Motor neuron (in vitro differentiated cells): ENCODE measurements at places on chromosomes 11 and 22. TPM values are rescaled to one million over a fixed set of nuclear protein-coding genes. Genes with fewer than 3 reads are reported as not detected.

TCN2 gene
- 1.1 and 1.8 TPM in 2 replicates for total RNA-seq

SCUBE1 gene
- 0.09 and 2.3 TPM in 2 replicates for total RNA-seq

OR2AT4 gene
- total RNA-seq: under 0.01 and 0.15 TPM in 2 replicates

PLA2G6 gene
- total RNA-seq: 13.5 and 16.1 TPM in 2 replicates

OR6A2 gene
- 0.16 and 0.25 TPM in 2 replicates for total RNA-seq

ALDH3B2 gene
- total RNA-seq: not detected in 2 replicates

CRYBB2 gene
- total RNA-seq: 0.44 TPM in 1 of 2 replicates, not detected in the other

SMC1B gene
- total RNA-seq: 0.19 and 0.21 TPM in 2 replicates

SPDYC gene
- total RNA-seq: not detected in 2 replicates

PLET1 gene
- total RNA-seq: 0.26 and 0.27 TPM in 2 replicates

SLC22A6 gene
- total RNA-seq: 0.23 TPM in 1 of 2 replicates, not detected in the other

DNAJB7 gene
- 1.6 and 1.9 TPM in 2 replicates for total RNA-seq

APOA1 gene
- 0.36 and 0.41 TPM in 2 replicates for total RNA-seq

HTR3A gene
- total RNA-seq: 0.10 TPM in 1 of 2 replicates, not detected in the other

PRR33 gene
- 0.14 and 0.17 TPM in 2 replicates for total RNA-seq

CWF19L2 gene
- total RNA-seq: 12.9 and 16.5 TPM in 2 replicates

SAA1 gene
- not detected in 2 replicates for total RNA-seq

FCHSD2 gene
- total RNA-seq: 11.6 and 14.6 TPM in 2 replicates

APLNR gene
- 0.16 and 0.31 TPM in 2 replicates for total RNA-seq

OR10A2 gene
- total RNA-seq: 0.68 and 0.94 TPM in 2 replicates

OR2D2 gene
- total RNA-seq: 1.5 and 1.6 TPM in 2 replicates

CFAP68 gene
- total RNA-seq: 28.2 and 30.2 TPM in 2 replicates

CXCR5 gene
- total RNA-seq: 0.11 TPM in 1 of 2 replicates, not detected in the other

TBX1 gene
- 0.59 TPM in 1 of 2 replicates, not detected in the other for total RNA-seq

RIN1 gene
- total RNA-seq: 18.0 and 24.5 TPM in 2 replicates

DEUP1 gene
- 0.22 and 0.31 TPM in 2 replicates for total RNA-seq

MYRF gene
- total RNA-seq: 0.92 and 1.9 TPM in 2 replicates

ADAMTS8 gene
- total RNA-seq: 0.24 TPM in 2 replicates

KRTAP5-11 gene
- 0.62 TPM in 1 of 2 replicates, not detected in the other for total RNA-seq

RAG2 gene
- 1.0 and 1.3 TPM in 2 replicates for total RNA-seq

TRIM51 gene
- not detected in 2 replicates for total RNA-seq

TRIM64 gene
- total RNA-seq: not detected in 2 replicates

KRTAP5-1 gene
- 1.2 and 1.4 TPM in 2 replicates for total RNA-seq

CARD10 gene
- total RNA-seq: 3.6 and 7.5 TPM in 2 replicates

SLC17A6 gene
- 0.21 TPM in 1 of 2 replicates, not detected in the other for total RNA-seq

TMEM191C gene
- total RNA-seq: 16.1 and 16.8 TPM in 2 replicates
